ENCODE measurements at places on chromosomes 2 and 18.

DNA sequence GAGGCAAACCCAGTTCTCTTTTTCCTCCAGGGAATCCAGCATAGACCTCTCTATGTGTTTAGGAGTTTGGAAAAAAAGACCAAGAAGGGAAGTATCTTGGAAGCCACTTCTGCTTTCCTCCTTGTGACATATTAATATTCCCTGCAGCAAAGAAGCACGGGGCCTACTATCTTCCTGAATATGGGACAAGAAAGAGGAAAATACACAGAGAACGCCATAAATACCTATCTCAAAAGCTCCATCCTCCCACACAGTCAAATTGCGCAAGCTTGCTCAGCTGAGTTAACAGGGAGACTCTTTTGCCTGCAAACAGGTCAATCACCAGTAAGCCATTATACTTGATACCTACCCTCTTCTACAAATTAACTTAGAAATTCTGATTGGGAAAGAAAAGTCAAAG, 16.7 kb upstream of the RAPH1 start:
- no peak for DNase-seq

GRCh38 chr18:76410033-76410432, 85.0 kb downstream of the ZNF516 start:
- no peak for DNase-seq

DNA sequence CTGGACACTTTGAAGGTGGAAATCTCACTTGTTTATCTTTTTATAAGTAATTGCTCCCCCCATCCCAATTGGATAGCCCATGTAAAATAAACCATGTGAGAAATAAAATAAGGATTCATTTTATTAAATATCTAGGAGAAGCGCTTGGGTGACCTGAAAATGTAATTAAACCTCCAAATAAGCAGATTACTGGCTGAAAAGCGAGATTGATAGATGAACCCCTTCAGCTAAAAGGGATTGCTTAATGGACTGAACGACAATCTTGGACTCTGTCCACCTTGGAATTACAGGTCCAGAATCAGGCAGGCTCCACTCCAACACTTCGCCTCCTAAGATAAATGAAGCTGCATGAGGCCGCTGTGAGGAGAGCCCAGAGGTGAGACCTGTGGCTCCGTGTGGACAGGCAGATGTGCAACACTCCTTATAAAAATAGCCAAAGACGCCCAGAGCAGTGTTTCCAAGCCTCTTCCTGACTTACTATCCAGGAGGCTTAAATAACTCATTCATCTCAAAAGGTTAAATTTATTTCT, 441.5 kb downstream of the MTX2 start:
- no peak for DNase-seq

GRCh38 chr2:118569876-118570535, 277.4 kb downstream of the EN1 start:
- no peak for DNase-seq

DNA sequence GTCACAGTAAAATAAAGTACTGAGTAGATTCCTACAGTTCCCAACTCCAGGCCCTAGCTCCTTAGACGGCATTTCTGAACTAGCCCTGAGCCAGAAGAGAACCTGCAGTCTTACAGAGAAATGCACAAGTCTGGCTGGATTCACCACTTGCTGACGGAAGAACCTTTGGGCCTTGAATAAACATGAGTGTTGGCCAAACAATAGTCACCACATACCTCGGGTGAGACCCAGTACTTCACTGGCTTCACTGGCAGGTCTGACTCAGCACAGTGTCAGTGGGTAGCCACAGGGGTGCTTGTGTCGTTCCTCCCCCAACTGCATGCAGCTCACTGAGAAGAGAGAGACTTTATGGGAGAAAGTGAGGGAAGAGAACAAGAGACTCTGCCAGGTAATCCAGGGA, 88.9 kb downstream of the TMEM185B start:
- DNase-seq, result no peak

DNA sequence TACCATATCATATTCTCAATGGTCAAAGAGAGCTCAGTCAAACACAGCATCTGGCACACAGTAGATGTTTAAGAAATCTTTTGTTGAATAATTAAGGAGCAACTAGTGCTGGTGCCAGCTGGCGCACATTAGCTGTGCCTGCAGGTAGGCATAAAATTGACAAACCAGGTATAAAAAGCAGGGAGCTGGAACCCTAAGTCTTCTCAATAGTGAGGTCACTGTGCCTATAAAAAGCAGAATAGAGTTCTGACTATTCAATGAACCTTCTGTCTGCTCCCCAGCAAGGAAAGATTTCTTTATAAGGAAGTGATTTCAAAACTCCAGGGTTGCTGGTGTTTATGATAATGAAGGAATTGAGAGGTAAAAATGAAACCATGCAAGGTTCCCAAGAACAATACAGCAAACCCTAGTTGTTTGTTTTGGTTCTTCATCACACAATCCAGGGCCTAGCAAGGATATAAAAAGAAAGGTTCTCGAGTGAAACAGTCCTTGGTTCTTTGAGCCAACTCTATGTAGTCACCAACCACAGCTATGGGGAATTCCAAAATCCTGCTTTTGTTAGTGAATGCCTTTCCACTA, 76.1 kb downstream of the THADA start:
- no peak for DNase-seq

DNA sequence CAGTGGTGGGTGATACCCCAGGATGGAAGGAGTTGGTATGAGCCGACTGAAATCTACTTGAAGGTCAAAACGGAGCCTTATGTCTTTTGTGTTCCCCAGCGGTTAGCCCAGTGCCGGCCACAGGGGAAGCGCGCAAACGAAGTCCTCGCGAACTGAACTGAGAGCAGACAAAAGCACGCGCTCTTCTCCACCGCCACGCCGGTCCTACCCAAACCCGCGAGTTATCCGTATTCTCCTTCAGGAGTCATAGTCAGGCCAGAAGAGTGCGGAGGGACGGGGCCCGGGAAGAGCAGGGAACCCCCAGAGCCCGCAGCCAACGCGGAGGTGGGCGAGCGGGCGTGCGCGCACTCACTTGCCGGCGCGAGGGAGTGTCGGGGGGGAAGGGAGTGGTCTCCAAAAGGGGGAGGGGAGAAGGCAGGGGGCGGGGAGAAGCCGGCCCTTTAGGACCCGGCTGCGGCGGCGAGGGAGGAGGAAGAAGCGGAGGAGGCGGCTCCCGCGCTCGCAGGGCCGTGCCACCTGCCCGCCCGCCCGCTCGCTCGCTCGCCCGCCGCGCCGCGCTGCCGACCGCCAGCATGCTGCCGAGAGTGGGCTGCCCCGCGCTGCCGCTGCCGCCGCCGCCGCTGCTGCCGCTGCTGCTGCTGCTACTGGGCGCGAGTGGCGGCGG, at the start of gene IGFBP2:
IGFBP2 (plus strand) TSS at position 469 of the 664 bp plus-strand sequence; CDS start at position 573, 104 bp downstream.
- no peak for DNase-seq

DNA sequence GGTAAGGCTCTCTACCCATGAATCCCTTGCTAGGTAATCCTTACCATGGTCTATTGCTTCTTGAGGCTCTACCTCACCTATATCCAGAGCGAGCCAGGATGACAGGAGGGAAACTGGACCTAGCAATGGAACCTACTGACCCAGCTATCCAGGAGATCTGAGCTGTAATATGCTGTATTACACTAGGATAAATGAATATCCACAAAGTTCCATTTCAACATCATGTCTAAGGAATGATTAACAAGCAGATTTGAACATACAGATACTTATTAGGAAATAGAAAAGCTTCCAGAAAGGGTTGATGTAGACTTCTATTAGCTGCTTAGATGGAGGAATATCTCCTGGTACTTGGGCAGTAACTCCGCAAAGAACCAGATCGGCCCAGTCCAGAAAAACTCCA, 110.1 kb downstream of the BAZ2B start:
- no peak for DNase-seq

- no peak for DNase-seq
These were observed 127.3 kb downstream of the TTN start for GRCh38 chr2:178679891-178680290.

DNA sequence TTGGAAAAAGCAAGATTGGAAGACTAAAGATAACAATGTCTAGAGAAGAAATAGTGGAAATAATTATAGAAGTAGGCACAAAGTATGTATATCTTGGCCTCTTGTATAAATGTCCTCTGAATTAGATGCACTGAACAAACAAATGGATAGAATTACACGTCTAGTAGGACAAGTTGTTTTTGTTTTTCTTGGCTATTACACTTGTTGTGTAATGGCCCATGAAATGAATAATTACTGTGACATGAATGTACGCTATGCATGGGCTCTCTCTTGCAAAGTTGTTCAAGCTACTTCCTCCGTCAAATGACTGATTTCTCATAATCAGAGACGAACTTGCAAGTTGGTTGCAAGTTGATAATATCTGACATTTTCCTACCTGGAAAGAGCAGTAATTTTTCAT, 126.2 kb downstream of the PDE1A start:
- DNase-seq, result no peak

DNA sequence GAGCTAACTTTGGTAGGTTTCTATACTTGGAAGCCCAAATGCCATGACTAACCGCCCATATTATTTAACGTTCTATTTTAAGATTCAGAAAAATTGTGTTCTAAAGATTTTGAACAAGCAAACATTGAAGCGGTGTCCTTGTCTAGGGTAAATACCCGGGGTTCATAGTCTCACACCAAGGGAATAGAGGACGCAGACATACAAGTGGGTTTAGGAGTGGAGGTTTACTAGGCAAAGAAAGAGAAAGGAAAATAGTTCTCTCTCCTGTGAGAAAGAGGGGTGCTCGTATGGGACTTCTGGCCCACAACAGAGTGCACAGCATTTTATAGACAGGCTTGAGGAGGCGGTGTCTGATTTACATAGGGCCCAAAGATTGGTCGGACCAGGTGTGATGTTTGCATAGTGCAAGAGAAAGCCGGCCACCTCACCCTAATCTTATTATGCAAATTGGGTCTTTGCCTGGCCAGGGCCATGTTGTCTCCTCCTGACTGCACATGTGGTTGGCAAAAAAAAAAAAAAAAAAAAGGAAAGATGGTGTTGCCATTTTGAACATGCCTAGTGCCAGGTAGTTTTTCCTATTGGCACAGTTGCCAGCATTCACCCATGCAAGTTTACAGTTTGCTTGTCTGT, 1062.6 kb downstream of the LRP1B start:
- DNase-seq, result no peak

GRCh38 chr2:227125506-227125905, 38.5 kb downstream of the COL4A4 start:
- no peak for DNase-seq

- DNase-seq, result no peak
These were observed 114.2 kb upstream of the TPO start for GRCh38 chr2:1299043-1299442.

DNA sequence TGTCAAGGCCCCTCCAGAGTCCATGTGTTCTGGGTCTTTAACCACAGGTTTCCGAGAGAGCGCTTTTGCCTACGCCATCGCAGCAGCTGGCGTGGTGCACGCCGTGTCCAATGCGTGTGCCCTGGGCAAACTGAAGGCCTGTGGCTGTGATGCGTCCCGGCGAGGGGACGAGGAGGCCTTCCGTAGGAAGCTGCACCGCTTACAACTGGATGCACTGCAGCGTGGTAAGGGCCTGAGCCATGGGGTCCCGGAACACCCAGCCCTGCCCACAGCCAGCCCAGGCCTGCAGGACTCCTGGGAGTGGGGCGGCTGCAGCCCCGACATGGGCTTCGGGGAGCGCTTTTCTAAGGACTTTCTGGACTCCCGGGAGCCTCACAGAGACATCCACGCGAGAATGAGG, 9.3 kb downstream of the WNT10A start:
- DNase-seq, result no peak

DNA sequence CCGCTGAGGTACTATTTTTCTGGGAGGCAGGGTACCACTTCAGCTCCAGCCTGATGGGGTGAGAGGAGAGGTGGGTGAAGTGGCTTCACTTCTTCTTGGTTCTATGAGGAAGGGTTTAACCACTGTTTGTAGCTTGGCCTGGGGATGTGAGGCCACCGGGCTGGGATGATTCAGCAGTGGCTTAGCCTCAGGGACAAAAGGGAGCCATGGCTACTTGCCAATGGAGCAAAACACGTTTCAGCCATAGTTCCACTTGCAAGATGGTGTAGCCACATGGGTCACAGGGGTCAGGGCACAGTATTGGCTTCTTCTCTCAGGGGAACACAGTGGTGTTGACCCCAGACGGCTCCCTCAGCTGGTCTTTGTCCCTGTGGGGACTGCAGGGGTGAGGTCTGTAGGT, 14.9 kb downstream of the ZDBF2 start:
- no peak for DNase-seq

DNA sequence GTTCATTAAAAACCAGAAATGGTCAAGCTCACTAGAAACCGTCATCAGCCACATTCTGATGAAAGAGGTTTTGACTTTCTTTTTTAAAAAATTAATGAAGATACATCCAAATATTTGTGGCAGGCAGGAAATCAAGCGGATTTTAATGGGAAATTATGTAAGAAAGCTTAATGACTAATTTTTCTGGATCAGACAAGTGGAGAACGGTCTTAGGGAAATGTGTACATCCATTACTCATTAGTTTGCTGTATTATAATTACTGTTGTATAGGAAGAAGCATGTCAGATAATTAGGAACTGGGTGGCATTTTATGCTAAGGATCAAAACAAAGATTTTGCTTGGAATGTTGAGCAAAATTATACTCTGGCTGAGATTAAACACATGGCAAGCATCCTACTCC, 39.4 kb downstream of the AGAP1 start:
- no peak for DNase-seq

GRCh38 chr2:8000870-8001269, 681.0 kb upstream of the ID2 start:
- DNase-seq, result no peak

GRCh38 chr2:229249536-229249935, 21.6 kb downstream of the PID1 start:
- DNase-seq, result no peak

- no peak for DNase-seq
These were observed 71.3 kb upstream of the PID1 start for GRCh38 chr2:229342376-229342775.

DNA sequence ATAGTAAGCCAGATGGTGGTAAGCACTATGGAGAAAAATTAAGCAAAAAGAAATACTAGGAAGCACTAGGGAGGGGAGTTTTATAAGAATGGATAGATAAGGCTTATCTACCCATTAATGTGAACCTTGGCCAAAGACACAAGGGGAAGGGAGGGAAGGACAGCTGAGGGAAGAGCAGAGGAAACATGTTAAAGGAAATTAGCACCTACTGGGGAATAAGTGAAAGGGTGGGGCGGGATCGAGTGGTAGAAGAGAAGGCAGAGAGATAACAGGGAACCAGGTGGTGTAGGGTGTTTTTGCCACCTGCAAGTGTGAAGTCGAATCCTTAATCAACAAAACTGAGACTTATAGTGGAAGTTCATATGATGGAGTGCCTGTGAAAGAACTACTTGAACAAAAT, 1.7 kb downstream of the UNC80 start:
- no peak for DNase-seq

- no peak for DNase-seq
These were observed 128.6 kb downstream of the LRATD1 start for GRCh38 chr2:14761118-14761517.

DNA sequence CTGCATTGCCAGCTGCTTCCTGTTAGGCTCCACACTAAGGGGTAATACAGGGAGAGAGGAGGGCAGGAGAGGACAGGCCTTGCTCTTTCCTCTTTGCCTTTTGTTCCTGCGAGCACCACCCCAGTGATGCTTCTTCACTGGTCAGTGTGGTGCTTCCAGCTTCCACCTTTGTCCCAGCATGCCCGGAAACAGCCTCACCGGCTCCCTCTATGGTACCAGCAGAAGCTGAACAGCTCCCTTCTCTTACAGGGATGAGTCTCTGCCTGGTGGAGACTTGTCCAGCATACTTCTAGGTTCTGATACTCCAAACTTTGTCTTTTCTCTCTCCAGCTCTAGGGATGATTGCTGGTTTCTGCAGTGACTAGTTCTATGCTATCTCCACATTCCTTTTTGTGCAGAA, 413.3 kb downstream of the TSN start:
- DNase-seq, result no peak

GRCh38 chr2:97998431-97999005, 2.8 kb upstream of the TMEM131 start:
- DNase-seq, result no peak

- no peak for DNase-seq
These were observed 138.7 kb downstream of the TTC32 start for GRCh38 chr2:19762959-19763605.
